ENCODE measurements at places on chromosomes 11 and 22.

DNA sequence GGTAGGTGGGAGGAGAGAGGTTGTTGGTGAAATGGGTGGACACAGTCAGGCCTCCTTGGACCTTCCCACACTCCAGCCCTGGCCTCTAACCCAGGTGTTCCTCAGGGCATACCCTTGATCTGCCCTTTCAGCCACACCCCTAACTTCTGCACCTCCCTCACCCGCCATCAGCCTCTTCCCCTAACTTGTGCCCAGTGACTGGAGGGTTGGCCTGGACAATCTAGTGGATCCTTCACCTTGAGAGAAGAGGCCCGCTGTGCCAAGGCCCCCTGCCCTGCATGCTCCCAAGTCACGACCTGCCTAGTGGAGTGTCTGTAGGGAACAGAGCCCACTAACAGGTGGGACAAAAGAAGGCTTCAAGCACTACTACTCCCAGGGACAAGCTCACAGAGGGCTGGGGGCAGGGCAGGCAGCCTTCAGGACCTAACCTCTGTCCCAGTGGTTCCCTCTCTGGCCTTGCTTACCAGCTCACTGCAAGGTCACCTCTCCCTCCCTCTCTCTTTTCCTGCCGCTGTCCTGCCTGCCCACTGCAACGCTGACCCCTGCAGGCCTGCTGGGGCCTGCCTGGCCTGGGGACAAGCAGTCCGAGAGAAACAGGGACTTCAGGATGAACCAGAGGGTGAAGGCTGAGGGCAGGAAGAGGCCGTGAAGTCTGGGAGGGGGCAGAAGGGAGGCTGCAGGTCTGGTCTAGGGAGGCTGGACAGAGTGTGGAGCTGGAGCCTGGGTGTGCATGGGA, 3.3 kb downstream of the SYT7 start:
- no peak for DNase-seq

GRCh38 chr11:6686006-6686405, 2.9 kb upstream of the MRPL17 start:
- no peak for DNase-seq

- no peak for DNase-seq
Measured at GRCh38 chr11:79042824-79043223, 398.0 kb downstream of the TENM4 start.

DNA sequence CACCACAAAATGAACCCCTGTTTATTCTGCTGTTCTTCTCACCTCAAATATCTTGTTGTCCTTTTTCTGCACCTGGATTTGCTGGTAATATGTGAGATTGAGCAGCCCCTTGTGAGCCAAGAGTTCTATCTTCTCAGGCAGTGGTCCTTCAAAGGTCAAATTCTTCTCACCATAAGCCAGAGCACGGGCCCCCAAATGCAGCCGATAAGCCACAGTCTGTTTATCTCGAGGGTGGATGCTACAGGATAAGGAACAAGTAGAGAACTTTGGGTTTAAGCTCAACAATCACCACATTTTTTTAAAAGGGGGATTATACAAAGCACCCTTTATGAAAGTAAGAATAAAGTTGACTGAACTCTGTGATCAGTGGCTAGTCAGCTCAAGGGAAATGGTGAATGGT, 15.8 kb downstream of the TBRG1 start:
- DNase-seq = no peak

- no peak for DNase-seq
Measured at GRCh38 chr22:27879923-27880322, 39.1 kb downstream of the PITPNB start.

DNA sequence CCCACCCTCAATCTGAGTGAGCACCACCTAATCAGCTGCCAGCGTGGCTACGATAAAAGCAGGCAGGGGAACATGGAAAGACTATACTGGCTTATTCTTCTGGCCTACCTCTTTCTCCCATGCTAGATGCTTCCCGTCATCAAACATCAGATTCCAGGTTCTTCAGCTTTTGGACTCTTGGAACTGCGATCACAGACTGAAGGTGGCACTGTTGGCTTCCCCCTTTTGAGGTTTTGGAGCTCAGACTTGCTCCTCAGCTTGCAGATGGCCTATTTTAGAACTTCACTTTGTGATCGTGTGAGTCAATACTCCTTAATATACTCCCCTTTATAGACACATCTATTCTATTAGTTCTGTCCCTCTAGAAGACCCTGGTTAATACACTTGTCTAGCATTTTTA, 543.7 kb upstream of the RAG2 start:
- DNase-seq = no peak

- no peak for DNase-seq
Measured at GRCh38 chr11:3707176-3707575, 36.0 kb upstream of the CHRNA10 start.

DNA sequence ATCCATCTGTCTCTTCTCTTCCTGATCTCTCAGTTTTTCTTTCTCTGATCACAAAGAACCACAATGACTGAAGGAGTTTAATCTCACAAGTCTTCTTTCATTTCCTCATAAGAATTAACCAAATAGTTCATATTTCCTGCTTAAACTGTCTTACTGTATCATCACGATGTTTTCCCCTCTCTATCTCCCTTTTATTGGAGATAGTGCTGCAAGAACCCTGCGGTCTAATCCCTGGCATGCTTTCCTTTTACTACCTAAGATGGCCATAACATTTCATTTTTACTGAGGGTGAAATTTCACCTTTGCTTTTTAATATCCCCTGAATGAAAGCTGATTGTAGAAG, 28.9 kb downstream of the CARD18 start:
- DNase-seq = no peak

DNA sequence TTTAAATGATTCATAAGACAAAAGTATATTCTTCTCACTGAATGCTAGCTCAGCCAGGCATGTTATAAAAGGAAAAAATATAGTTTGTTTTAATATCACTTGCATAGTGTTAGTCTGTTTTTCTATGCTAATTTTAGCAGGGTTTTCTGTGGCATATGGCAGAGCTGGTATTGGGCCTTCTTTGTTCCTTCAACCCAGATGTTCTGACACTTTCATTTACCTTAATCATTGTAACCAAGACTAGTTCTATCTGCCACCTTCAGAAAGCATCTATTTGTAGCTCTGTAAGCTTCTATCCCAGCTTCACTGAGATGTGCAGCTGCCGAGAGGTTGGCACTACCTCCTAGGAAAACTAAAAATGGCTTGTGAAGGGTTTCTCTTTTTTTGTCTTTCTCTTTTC, 338.7 kb downstream of the GUCY1A2 start:
- no peak for DNase-seq

DNA sequence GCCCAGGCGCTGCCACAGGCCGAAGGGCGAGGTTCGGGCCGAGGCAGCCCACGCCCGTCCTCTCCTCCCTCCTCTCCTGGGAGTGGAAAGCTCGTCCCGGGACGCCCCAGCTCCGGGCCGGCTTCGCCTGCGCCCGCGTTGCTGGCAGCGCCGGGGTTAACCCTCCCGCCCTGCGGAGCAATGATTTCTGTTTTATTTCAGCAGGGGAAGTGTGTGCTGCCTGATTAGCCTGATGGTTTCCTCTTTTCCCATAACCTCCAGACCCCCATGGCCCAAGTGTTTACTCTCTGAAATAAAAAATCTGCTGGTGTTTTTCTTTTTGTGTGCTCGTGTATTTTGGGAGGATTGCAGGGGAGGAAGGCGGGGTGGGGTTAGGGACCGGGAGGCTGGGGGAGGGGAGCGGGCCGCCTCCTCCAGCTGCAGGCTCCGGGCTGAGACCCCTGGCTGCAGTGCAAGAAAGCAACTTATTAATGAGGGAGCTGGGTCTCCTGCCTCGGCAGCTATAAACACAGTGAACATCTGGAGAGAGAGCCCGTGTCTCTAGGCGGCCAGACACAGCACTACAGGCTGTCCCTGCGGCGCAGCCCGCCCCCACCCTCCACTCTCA, 38.6 kb downstream of the ETS1 start:
- no peak for DNase-seq

- no peak for DNase-seq
Measured at GRCh38 chr11:112997857-112998466, 36.7 kb downstream of the NCAM1 start.

- no peak for DNase-seq
Measured at GRCh38 chr22:41565403-41566054, 4.7 kb downstream of the CSDC2 start.

DNA sequence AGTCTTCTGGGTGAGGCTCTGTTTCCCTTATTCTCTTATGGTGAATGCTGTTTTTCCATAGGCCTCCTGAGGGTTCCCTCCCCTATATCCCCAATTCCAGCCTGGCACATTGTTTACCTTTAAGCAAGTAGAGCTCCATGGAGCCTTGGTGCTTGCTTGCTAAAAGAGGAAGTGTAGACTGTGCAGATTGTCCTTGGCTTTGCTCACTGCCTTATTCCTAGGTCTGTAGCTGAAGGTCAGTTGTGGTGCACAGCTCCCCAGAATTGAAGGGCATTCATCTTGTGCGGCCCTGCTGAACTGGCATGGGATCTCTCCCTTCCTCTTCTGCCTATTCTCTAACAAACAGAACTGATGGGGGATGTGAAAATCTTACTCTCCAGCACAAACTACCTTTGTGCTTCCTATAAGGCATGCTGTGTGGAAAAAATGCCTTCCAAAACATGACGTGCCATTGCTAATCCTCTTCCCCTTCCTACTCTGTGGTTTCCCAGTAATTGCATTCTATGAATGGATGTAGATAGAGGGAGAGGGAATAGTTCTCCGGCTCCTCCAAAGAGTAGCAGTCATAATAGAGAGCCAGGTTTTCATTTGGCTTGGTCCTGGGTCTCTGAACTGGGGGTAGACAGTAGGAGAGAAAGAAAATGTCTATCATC, 34.2 kb upstream of the PLET1 start:
- no peak for DNase-seq

DNA sequence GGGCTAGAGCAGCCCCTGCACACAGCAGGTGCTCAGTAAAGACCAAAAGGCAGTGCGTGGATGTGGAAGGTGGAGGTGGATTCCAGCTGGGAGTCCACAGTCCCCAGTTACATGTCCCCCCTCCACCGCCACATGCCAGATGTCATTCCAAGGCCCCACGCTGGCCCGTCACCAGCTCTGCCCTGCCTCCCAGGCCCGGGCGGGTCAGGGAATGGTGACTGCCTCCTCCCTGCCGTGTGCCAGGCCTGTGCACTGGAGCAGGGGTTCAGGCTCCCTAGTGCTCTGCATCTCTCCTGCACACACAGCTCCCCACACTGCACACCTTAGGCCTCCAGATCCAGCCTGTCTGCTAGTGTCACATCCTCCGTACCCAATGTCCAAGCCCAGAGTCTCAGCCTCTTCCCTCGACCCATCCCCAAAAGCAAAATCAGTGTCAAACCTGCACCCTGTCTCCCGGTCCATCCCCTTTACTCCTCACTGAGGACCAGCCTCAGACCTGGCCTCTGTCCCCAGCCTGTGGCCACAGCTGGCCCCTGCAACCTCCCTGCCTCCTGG, 40.2 kb upstream of the PRODH start:
- DNase-seq = no peak

- DNase-seq = no peak
Measured at GRCh38 chr11:22371160-22371559, 33.0 kb downstream of the SLC17A6 start.

GRCh38 chr22:28442711-28443525, 236.7 kb downstream of the TTC28 start:
- no peak for DNase-seq

DNA sequence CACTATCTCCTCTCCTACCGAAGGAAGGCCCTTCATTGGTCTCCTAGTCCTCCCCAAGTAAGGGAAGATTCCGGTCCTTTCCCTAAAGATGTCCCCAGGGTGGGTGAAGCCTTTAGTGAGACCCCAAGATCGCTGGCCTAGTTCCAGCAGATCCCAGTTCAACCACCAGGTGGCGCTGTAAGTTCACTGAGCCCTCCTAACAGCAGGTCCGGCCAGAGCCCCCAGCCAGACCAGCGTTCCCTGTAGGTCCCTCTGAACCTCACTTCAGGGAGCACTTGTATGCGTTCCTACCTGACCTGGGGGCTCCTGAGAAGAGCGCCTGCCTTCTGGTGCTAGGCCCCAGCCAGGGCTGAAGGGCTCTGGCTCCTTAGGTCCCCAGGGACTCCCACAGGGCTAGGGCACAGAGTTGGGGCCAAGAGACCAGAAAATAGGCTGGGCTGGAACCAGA, 38.1 kb downstream of the LMO1 start:
- no peak for DNase-seq

DNA sequence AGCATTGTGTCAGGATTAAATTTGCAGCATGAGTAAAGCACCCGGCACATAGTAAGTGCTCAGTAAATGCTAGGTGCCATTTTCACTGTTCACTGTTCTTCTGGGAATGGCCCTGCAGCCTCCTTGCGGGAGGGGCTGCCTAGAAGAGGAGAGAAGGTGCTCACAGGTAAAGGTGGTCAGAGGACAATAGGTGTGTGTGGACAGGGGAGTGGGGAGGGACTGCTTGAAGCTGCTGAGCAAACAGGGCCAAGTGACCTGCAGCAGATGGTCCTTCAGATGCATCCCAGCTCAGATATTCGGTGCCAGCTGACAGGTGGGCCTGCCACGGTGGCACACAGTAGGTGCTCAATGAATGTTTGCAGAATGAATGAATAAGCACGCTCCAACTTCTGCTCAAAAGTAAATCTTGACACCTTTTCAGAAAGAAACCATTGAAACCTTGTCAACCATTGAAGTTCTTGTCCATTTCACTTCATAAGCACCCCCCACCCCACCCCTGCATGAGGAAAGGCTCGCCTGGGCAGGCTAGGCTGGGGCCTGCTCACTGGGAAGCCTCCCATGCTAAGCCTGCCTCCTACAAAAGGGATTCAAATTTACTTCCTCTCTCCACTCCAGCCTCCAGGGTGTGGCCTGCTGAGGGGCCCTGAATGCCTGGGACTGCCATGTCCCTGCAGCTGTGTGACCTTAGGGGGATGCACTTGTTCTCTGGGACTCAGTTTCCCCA, 1.6 kb downstream of the KIAA0930 start:
- no peak for DNase-seq

DNA sequence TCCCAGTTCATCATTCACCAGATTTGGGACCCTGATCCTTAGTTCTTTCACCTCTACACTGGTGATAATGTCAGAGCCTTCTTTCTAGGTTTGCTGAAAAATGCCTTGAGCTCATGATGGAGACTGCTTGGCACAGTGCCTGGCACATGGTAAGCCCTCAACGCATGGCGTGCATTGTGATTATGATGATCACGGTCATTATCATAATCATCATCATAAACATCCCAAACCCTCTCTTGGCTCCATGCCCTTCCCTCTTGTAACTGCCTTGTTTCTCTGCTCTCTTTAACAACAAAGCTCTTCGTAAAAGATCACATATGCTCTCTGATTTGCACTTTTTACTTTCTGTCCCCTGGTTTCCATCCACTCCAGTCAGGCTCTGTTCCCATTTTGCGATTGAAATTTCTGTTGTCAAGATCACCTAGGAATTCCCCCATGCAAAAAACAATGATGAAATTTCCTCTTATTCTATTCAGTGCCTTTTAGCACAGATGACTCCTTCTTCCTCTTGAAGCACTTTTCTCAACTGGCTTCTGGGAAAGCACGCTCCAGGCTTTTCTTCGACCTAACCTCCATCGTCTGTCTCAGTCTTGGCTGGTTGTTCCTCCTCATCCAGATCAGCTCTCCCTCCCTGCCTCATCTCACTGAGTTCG, 479.1 kb downstream of the OPCML start:
- no peak for DNase-seq

- DNase-seq = no peak
Measured at GRCh38 chr11:32963721-32964120, 52.0 kb upstream of the DEPDC7 start.

Measured in SIG-M5 (cell line).